Forelimb muscle (tissue), 1 donor: ENCODE measurements at places on chromosomes 16 and 17.

DNA sequence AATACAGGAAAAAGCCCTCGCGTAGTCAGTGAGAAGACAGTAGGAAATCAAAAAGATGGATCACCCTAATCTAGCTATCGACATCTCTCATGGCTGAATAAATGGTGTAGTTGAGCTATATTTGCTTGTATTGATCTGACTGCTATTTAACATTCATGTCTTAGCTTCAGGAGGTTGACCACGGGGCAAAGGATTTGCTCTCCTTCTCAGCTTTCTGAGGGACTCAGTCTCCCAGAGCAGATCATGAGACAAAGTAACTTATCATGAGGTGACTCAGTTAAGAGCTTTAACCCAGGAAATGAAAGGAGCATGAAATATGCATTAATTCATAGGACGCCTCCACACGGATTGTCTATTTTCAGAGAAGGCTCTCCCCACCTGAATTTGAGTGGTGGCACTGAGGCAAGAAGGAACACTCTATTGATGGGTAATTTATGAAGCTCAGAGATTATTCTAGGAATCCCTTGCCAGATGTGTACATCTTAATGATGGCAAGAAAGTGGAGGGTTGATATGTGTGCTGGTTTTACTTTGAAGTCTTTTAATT is 608 bp downstream of the RBFOX1 start:
- DNase-seq, result no peak

- DNase-seq, result no peak
These were observed 43.6 kb downstream of the SMG6 start for GRCh38 chr17:2259769-2260536.

- no peak for DNase-seq
These were observed 152.2 kb downstream of the SNX11 start for GRCh38 chr17:48259694-48260291.

- DNase-seq, result no peak
These were observed 14.3 kb upstream of the NUBP1 start for GRCh38 chr16:10729104-10730048.

DNA sequence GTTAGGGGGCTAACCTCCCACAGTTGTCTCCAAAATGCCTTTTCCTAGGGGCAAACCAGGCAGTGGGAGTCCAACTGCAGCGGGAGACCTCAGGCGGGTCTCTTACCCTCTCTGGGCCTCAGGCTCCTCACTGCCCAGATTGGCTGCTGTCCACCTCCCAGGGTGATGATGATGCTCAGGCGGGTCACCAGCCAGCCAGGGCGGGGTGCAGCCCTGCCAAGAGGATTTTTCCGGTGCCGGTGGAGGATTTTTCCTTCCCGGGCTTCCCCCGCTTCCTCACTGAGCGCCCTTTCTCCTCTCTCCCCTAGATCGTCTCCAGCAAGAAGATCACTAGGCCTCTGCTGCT is 22.8 kb downstream of the CPNE2 start:
- no peak for DNase-seq
